Activated CD4-positive, CD25-positive, alpha-beta regulatory T cell treated with anti-CD3 and anti-CD28 coated beads, Interleukin-2, amount 50 U/mL, for 24 hours (primary cell): ENCODE measurements at places on chromosomes 11 and 22.

DNA sequence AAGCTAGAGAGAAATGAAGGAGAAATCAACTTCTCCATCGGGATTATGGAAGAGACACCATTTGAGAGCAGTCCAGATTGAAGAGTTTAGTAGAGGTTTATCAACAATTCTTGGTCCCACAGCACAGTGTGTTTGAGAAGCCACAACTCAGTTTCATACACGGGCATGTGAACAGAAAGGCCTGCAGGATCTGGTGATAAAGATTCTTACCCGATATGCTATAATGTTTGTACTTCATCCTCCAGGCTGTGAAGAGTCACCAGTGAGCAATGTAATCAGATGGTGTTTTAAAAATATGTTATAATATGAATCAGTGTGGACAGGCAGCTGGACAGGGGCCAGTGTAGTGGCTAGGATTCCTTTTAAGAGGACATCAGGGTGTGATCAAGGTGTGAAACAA is 29.7 kb upstream of the VWA5A start:
- ATAC-seq, result no peak

DNA sequence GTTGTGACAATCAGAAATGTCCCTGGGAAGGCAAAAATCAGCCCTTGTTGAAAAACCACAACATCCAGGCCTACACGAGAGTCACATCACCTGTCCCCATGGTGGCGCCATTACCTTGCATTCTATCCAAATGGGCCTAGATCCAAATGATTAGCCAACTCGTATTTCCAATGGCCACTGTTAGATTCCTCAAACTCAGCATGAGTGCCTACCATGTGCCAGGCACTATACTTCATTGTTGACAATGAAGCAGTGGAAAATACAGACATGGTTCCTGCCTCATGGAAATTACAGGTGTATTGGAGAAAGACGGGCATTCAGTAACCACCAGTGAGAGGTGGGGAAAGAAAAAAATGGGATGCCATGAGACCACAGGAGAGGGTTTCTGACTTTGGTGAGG is 29.8 kb upstream of the CREB3L1 start:
- no peak for ATAC-seq

DNA sequence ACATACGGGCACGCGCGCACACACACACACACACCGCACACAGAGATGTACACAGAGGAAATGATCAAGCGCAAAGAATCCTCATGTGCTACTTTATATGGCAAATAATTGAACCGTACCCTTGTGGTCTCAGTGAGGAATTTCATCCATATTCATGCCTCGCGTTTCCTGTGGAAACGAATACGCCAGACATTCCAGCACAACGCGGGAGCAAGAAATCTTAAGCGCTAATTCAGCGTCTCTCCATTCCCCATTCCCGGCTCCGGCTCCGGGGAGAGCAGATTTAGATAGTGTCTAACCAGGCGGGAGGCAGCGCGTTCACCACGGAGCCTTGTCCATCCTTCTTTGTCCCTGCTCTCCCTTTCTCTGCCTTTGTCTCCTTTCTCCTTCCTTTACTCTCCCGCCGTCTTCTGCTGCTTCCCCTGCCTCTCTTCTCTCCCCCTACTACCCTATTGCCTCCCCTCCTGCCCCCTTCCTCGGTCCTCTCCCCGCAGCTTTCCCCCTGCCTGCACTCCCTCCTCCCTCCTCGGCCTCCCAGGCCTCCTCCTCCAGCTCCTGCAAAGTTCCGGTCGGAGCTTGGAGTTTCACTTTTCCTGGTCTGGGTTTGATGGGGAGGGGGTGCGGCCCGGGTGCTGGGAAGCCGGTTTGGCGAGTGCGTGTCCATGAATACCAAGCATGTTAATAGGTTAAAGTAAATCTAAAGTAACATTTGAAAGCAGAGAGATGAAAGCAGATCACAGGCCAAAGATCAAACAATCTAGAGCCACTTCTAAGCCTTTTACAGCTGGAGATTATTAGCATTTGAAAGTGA is 579.3 kb downstream of the BUD13 start:
- no peak for ATAC-seq

DNA sequence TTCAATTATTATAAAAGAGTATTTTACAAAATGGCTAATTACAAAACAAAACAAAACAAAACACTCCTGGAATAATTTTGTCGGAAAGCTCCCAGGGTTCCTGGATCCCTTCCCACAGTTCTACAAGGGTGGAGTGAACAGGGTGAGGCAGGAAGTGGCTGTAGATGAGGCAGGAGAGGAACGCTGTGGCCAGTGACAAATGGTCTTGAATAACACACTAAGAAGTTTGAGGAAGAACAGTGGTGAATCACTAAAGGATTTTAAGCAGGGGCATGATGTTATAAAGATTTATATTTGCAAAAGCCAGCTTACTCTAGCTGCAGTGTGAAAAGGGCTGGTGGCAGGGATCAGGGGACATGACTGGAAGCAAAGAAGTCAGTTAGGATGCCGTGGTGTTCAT is 33.8 kb upstream of the APOA1 start:
- ATAC-seq, result no peak

GRCh38 chr11:64148226-64148916 is 17.5 kb downstream of the MACROD1 start:
- ATAC-seq, result peak; percentile 55

DNA sequence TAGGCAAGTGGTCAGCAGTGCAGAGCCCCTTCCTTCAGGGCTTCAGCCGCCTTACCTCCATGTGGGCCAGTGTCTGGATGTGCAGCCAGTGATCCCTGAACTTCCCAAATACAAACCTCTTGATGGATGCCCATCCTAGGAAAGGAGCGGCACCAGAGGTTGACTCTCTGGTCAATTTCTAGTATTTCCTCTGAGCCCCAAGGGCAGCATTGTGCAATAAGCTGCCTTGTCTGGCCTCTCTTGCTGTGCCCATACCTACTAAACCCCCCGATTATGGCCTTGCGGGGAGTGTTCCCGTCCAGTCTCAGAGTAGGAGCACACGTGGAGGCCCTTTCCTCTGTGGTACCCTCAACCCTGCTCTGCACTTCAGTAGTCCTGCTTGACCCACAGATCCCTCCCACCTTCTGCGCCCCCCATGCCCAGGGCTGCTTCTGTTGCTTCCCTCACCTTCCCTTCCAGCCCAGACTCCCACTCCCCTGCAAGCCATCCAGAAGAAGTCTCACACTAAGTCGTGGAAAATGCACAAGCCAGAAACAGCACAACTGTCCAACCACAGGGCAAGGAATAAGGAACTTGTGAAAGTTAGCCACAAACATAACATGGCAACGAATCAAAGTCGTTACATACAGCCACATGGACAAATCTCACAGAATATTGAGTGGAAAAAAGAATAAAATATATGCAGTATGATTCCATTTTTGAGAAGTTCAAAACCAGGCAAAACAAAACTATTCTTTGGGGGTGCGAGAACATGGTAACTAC is 39.6 kb upstream of the HORMAD2 start:
- ATAC-seq, result no peak

- no peak for ATAC-seq
Observed at GRCh38 chr11:33452836-33453624, 195.8 kb downstream of the HIPK3 start.

- no peak for ATAC-seq
Observed at GRCh38 chr11:15190611-15191010, 75.9 kb downstream of the INSC start.

DNA sequence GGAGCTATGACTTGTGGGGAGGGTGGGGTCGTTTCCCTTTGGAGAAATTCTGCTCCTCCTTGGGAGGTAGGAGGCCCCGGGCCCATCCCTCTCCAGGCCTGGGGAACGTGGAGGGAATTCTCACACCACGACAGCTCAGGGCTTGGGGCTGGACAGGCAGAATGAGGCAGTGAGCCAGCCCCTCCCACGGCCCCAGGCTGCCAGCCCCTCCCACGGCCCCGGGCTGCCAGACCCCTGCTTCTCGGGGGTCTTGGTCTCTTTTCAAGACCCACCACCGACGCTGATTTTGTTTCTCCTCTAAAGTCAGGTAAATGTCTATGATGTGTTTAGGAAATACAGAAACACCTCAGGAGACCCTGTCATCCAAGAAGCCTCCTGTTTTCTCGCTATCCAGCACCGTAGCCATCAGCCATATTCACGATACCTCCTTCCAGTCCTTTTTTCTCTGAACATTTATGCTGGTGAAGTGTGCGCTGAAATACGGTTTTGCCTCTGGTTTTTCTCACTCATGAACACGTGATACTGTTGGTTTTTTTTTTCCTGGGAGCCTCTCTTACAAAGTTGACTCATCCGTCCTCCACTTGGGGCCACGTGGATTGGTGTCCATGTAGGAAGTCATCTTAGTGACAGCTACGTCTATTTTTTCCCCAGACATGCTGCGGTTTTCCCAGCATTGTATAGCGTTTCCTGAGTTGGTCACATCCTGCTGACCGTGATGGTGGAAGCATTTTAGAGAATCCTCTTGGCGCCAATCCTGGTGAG is 1219.6 kb downstream of the BRD1 start:
- no peak for ATAC-seq

DNA sequence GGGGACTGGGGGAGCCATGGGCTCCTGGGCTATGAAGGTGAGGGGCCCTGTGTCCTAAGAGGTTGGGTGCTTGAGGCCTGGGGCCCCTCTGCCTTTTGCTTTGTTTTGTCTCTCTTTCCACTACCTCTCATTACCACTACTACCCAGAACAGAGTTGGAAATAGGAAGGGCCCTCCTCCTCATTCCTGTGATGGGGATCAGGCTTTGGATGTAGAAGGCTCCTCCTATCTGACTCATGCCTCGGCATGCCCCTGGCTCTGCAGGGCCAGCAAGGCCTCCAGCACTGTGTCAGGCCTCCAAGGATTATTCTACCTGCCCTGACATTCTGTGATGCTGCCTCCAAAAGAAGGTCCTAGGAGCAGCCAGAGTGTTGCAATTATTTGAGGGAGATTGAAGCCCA is 766 bp downstream of the IZUMO1R start:
- no peak for ATAC-seq

- ATAC-seq, result no peak
Observed at GRCh38 chr22:25482091-25482760, 82.2 kb upstream of the GRK3 start.

DNA sequence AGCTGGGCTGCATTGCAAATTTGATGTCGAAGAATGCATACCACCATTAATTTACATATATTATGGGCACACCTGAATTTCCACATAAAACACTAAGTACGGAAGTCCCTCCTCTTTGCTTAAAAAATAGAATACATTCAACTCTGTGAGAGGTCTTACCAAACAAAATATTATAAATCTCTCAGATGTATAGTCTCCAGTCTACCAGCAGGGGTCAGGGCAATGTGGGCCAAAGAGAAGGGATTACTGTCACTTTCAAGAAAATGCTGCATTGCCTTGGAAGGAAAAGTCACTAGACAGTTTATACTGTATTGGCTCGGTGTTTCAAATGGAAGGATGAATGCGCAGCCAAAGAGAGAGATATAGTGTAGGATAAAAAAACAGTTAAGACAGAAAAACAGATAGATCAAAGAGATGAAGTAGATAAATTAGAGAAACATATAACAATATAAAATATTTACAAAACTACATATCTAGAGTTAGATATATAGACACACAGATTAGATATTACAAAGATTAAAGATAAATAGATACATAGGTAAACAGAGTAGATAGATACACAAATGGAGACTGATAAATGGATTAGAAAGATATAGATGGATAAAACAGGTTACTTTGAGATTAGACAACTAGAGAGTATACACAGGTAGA is 20.9 kb downstream of the SERGEF start:
- no peak for ATAC-seq

DNA sequence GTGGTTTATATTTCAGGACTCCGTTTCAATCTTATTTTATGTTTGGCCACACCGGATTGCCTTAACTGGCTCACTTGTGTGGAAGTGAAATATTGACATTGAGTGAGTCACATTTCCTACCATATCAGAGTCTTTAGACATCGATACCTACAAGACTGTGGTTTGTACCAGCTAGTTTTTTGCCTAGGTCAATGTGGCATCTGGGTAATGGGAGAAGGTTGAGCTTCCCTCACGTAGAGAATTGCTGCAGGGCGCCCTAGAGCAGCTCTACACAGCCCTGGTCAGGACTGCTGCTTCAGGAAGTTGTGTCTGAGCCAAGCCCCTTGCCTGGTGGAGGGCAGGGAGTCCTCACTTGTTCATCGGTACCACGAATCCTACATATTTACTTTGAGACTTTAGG is 1.6 kb downstream of the GRAMD1B start:
- ATAC-seq, result no peak

- ATAC-seq, result no peak
Observed at GRCh38 chr11:6790546-6790945, 7.7 kb downstream of the OR2AG1 start.

- no peak for ATAC-seq
Observed at GRCh38 chr22:20583471-20583922, 76.1 kb downstream of the MED15 start.

DNA sequence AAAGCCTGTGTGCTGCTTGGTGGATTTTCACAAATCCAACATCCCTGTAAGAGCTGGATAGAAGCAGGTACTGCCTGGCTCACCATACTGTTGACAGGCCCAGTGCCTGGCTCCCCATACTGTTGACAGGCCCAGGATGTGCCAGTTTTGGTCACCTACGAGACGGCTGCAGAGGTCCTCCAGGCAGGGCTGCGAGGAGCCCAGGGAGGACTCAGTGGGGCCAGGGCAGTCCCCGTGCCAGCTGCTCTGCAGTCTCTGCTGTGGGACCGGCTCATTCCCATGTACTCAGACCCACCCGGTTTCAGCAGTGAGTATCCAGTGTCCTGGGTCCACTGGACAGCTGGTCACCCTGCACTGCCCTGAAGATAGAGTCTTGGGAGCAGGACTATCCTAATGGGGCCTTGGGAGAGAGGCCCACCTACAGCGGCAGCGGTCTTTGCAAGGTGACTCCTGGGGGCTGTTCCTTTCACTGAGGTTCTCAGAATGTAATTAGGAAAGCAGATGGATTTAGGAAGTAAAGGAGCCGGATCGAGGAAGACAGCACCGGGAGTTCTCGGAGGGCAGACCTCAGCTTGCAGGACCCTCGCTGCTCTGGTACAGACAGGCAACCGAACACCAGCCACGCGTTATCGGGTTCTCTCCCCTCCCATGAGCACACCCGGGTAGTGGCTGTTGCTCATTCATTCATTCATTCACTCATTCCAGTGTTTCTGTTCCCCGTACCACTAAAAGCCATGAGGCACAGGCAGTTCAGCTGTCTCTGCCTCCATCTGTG is 106.1 kb downstream of the CTTN start:
- no peak for ATAC-seq

DNA sequence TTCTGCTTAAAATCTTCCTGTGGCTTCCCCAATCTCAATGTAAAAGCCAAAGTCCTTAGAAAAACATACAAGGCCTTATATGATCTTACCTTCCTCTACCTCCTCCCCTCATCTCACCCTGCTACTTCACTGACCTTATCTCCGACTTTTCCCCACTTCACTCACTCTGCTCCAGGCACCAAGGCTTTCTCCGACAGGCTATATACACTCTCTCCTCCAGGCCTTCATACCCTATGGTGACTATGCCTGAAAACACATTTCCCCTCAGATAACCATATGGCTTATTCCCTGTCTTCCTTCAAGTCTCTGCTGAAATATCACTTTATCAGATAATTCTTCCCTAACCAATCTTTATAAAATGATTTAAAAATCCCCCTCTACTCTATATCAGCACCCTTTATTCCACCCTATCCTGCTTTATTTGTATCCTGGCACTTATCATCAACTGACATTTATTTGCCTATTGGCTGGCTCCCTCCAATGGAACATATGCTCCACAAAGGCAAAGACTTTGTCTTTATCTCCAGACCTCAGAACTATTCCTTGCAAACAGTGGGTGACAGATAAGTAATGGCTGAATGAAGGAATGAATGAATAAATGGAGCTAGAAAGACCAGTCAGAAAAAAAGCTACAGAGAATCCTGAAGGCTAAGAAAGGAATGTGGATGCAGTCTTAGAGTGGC is 52.7 kb downstream of the PAK1 start:
- ATAC-seq, result no peak
